ENCODE measurements at places on chromosomes 6 and 20.

GRCh38 chr20:23998392-23998791 lies 9.8 kb upstream of the GGTLC1 start:
- DNase-seq: no peak

DNA sequence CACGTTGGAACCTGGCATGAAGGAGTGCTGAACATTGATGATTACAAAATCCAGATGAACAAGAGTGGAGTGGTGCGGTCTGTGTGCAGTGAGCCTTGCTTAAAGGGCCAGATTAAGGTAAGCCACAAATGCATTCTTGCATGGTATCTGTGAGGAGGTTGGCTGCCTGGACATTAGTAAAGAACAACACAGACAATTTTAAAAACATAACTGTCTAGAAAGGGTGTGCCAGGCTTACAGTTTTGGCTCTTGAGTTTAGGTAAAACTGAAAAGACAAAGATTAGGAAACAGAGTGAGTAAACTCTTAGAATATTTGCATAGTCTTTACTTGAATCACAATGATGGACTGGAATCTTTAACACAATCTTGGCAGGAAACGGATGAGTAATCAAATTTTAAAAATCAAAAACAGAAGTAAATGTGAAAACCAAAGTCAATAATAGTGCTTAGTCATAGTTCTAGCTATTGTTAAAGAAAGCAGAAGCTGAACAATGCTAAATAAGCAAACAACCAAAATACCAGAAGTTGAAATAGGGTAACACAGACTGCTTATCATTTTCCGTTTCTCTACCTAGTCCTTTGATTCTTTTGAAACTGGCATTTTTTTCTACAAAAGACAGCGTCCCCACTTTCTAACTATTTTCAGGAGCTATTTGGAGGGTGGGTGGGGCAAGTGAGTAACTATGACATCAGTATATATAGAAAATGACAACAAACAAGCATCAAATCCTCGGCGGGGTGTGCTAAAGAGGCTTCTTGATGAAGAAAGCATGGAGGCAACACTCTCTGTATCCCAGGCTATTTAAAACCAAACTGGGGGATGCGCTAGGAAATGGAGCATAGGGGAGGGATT lies 185.8 kb upstream of the RAB32 start:
- DNase-seq: no peak

DNA sequence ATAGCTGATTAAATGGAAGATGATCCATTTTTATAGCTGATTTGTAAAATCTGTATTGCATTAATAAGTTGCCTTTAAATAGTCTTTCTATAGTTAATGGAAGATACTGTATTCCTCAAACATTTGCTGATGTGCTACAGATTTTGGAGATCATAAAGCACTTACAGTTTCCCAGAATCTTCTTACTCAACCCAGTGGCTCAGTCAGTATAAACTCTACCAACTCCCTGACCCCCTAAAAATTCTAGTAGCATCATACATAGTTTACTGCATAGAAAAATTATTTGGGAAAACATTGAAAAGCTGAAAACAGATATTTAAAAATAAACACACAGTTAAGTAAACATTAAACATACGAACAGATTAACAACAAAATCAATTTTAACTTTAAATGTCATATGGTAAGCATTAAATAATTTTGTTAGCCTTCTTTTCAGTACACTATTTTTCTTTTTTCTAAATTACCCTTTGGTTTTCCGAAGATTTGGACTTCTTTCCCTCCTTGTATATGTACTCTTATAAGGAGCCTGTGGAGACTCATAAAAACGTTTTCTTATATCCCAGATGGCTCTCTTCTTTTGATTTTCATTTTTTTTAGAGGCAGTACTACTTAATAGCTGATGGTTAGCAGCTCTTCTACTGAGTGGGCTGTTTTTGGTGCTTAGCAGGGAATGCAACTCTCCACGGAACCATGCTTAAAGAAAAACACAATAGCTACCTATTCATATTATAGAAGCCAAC lies 62.7 kb upstream of the BMP5 start:
- no peak for DNase-seq

- DNase-seq: no peak
Measured at GRCh38 chr6:75896526-75896925, 147.5 kb downstream of the MYO6 start.

DNA sequence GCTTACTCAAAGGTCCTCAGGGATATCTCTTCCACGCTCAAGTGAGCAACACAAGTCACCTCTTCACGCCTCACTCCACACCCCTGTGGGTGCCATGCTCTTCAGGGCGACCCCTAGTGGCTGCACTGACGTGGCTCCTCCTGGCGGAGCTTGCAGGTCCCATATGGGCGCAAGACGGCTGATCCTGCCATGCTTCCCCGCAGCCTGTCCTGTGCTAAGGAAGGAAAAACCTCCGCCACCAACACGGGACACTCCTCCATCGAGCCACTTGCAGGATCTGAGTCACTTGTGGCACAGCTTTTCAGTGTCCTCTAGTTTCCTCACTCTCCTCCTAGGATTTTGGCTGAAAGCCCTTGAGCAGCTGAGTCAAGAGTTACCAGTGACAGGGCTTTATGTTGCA lies 90.7 kb downstream of the KHDC1L start:
- DNase-seq: no peak

GRCh38 chr6:42148058-42148457 lies 5.6 kb upstream of the C6orf132 start:
- DNase-seq: no peak

- DNase-seq: no peak
Measured at GRCh38 chr20:11777387-11778205, 140.1 kb upstream of the BTBD3 start.

DNA sequence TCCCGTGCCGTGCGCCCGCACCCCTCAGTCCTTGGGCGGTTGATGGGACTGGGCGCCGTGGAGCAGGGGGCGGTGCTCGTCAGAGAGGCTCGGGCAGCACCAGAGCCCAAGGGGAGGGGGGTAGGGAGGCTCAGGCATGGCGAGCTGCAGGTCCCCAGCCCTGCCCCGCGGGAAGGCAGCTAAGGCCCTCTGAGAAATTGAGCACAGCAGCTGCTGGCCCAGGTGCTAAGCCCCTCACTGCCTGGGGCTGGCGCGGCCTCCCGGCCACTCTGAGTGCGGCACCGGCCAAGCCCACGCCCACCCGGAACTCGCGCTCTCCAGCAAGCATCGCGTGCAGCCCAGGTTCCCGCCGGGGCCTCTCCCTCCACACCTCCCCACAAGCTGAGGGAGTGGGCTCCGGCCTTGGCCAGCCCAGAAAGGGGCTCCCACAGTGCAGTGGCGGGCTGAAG lies 16.4 kb downstream of the SOX4 start:
- DNase-seq: no peak

GRCh38 chr6:153511896-153512496 lies 380.9 kb upstream of the RGS17 start:
- no peak for DNase-seq

DNA sequence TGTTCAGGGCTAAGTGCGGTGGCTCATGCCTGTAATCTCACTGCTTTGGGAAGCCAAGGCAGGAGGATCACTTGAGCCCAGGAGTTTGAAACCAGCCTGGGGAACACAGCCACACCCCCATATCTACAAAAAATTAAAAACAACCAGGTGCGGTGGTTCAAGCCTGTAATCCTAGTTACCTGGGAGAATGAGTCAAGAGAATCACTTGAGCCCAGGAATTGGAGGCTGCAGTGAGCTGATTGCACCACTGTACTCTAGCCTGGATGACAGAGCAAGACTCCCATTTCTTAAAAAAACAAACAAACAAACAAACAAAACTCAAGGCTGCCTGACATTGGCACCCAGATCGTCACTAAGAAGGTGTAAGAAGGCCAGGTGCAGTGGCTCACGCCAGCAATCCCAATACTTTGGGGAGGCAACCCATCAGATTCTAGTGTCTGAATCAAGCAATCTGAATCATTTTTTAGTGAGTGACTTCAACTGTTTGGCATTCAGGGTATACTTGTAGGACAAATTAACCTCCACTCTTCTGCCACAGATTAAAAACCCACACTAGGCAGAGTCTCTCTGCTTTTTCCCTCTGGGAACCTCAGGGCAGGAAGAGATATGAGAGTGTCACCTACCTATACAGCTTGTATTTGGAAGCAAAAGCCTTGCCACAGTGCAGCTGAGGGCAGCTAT lies 6.1 kb downstream of the PLAGL2 start:
- no peak for DNase-seq

GRCh38 chr6:105868823-105869460 lies 217.2 kb upstream of the PRDM1 start:
- DNase-seq: no peak

DNA sequence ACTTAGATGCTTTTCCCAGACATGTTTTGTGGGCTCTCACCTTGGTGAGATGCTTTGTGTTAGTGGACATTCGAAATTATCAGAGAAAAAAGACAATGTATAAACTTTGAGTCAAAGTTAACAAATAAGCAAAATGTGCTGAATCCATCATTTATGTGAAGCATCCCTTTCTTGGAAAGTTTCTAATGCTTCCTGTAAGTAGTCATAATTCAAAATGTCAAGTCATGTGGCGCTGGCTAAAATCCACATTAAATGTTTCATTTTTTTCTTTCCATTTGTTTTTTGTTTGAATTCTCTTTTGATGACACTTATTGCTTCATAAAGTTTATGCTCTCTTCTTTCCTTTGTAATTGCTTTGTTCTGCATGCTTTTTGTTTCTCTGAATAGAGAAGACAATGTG lies 107.2 kb upstream of the CENPW start:
- no peak for DNase-seq

- DNase-seq: no peak
Measured at GRCh38 chr6:33989016-33989854, 156.7 kb downstream of the GRM4 start.

DNA sequence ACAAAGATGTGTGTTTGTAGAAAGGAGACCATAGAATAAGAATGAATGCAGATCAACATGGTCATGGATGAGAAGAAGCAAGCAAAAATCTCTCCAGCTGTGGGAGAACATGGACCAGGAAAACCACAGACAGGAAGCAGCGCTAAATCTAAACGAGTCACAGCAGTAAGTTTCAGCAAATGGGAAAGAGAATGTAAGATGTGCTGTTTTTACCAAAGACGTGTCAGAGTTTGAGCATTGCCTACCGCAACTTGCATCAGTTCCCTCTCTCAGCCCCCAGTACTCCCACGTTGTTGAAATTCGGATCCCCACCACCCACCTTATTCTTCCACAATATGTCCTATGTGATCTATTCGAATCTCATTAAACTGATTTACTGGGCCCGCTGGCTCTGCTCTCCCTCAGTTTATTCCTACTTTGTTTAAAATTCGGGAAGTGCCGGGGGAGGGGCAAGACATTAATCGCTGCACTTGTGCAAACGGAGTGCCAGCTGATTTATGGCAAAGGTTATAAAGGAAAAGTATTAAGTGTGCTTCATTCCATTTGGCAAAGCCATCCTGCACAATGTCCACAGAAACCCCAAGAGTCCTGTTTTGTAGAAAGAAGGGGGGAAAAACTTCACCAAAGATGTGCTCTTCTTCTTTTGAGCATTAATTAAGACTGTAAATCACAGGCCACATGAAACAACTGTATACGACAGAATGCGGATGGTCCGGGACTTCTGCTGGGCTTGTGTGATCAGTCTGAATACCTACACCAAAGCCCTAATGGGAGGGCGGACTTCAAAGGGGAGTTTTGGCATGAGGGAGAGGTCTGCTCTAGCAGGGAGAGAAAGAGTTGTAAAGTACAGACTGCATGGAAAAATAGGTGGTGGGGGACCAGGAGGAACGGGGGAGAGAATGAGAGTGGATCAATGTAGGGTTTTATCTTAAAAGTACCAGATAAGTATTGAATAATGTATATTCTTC lies 59.1 kb upstream of the PRDM1 start:
- no peak for DNase-seq

DNA sequence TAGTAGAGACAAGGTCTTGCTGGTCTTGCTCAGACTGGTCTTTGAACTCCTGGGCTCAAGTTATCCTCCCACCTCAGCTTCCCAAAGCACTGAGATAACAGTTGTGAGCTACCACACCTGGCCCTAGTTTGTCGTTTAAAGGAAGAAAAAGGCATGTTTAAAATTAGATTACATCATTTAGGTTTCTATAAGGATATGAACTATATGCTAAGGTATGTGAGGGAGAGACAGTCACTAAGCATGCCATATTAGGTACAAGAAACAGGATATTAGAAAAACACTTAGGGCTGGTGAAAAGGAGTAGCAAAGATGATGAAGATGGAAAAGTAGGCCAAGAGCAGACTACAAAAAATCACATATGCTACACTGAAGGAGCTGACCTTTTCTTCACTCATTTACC lies 106.4 kb downstream of the ASCC3 start:
- DNase-seq: no peak

DNA sequence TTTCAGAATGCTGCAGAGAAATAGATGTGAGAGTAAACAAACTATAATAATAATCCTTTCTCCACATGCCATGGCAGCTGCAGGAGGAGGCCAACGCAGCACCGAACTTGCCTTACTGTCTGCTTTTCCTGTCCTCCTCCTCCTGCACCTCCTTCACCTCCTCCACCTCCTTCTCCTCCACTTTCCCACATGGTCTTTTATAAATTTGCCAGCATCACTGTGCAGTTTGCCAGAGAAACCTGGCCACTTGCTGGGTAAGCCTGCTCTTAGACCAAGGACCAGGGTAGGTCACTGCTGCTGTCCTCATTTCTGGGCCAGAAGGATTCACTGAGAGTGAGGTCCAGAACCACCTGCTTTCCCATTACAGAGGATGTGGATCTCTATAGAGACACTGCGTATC lies 8.7 kb downstream of the SGK1 start:
- no peak for DNase-seq

- no peak for DNase-seq
Measured at GRCh38 chr20:52268184-52268749, 76.7 kb upstream of the ZFP64 start.

DNA sequence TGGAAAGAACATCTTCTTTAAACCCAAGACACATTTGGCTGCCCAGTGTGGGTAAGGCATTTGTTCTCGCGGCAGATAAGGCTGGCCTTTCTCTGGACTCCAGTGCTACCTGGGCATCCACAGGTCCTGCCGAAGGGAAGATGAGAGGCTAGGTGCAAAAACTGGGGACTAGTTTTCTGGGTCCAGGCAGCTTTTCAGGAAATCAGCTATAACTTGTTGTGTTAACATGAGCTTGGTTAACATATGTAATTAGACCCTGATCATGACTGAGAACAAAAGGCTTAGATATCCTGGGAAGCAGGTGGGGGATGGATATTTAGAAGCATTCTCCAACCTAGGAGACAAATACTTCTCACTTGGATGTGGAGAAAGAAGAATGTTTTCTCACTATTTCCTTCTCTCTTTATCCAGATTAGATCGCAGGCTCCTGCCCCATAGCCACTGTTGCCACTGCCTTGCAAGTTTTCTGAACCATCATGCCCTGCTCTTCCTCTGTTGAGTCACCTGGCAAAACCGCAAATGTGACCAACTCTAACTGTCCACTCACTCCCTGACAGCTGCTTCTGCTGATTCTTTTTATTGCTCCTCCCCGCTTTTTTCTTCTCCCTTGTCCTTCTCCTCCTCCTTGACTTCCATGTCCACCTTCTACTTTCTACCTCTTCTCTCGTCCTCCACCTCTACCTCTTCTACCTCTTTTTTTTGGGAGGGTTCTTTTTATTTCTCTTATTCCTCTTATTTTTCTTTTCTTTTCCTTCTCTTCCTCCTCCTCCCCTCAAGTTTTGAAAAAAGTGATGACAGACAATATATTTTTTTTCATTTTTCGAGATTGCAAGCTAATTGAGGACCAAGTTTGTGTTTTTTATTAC lies 258.1 kb downstream of the UTRN start:
- no peak for DNase-seq

Data from activated naive CD4-positive, alpha-beta T cell treated with Interleukin-2 at 50 U/mL for 16 hours (primary cell).